A549 treated with ZK216348 at 1 μM for 4 hours (cell line): ENCODE measurements at places on chromosomes 1 and 21. TPM values are rescaled to one million over a fixed set of nuclear protein-coding genes. Genes with fewer than 3 reads are reported as not detected.

The HENMT1 gene
- 4.0 to 5.3 TPM (median 4.3 TPM) in 5 replicates for total RNA-seq

The GPX7 gene
- not detected in 5 replicates for total RNA-seq

The ANKRD35 gene
- total RNA-seq: not detected in 5 replicates

The CSF3R gene
- total RNA-seq: not detected in 5 replicates

The TRIM58 gene
- not detected in 5 replicates for total RNA-seq

The S100B gene
- total RNA-seq: not detected in 5 replicates

The MTMR11 gene
- total RNA-seq: 6.6 to 10.4 TPM (median 9.3 TPM) in 5 replicates

The GPR37L1 gene
- 0.13 to 0.18 TPM (median 0.15 TPM) in 5 replicates for total RNA-seq

The GSTM1 gene
- 0.35 TPM in 1 of 5 replicates, not detected in the others for total RNA-seq

The LCE2C gene
- not detected in 5 replicates for total RNA-seq

The SFN gene
- total RNA-seq: 393 to 693 TPM (median 641 TPM) in 5 replicates

The PYHIN1 gene
- not detected in 5 replicates for total RNA-seq

The C1orf226 gene
- total RNA-seq: 0.42 to 0.91 TPM (median 0.75 TPM) in 5 replicates

The SLC35F3 gene
- 3.6 to 5.7 TPM (median 5.2 TPM) in 5 replicates for total RNA-seq

The REN gene
- not detected in 5 replicates for total RNA-seq

The SLC44A3 gene
- total RNA-seq: 1.3 to 2.5 TPM (median 1.6 TPM) in 5 replicates

The CAPZA1 gene
- 49.4 to 85.3 TPM (median 60.2 TPM) in 5 replicates for total RNA-seq
